Mesangial cell (primary cell): ENCODE measurements at places on chromosomes 6 and 20. TPM values are rescaled to one million over a fixed set of nuclear protein-coding genes. Genes with fewer than 3 reads are reported as not detected.

The CALHM4 gene
- not detected in 2 replicates for total RNA-seq

The LGSN gene
- not detected in 2 replicates for total RNA-seq

The COX4I2 gene
- 0.98 TPM in 1 of 2 replicates, not detected in the other for total RNA-seq

The OXT gene
- not detected in 2 replicates for total RNA-seq

The HCK gene
- total RNA-seq: not detected in 2 replicates

The FOXQ1 gene
- 0.38 TPM in 1 of 2 replicates, not detected in the other for total RNA-seq

The PSMB8 gene
- total RNA-seq: 36.0 and 72.1 TPM in 2 replicates

The OOEP gene
- total RNA-seq: not detected in 2 replicates

The AFG1L gene
- total RNA-seq: 2.1 and 4.6 TPM in 2 replicates

The MOCS3 gene
- total RNA-seq: 5.9 and 6.6 TPM in 2 replicates

The GHRH gene
- not detected in 2 replicates for total RNA-seq

The PRR18 gene
- under 0.01 TPM in 2 replicates for total RNA-seq

The GJA10 gene
- total RNA-seq: not detected in 2 replicates

The TRIM38 gene
- 2.4 and 7.4 TPM in 2 replicates for total RNA-seq

The PSORS1C2 gene
- total RNA-seq: not detected in 2 replicates

The PNPLA1 gene
- not detected in 2 replicates for total RNA-seq

The ZNF334 gene
- 1.1 and 2.0 TPM in 2 replicates for total RNA-seq

The PRDM13 gene
- total RNA-seq: not detected in 2 replicates

The LPA gene
- total RNA-seq: not detected in 2 replicates

The SNAP25 gene
- total RNA-seq: 1.9 and 2.0 TPM in 2 replicates

The AVP gene
- total RNA-seq: not detected in 2 replicates

The OR10C1 gene
- total RNA-seq: not detected in 2 replicates

The OR12D3 gene
- total RNA-seq: not detected in 2 replicates

The PPIL6 gene
- total RNA-seq: 0.98 and 2.3 TPM in 2 replicates

The ZC2HC1B gene
- not detected in 2 replicates for total RNA-seq

The MAS1 gene
- total RNA-seq: not detected in 2 replicates

The SNX21 gene
- 31.1 and 40.7 TPM in 2 replicates for total RNA-seq

The TRIM15 gene
- not detected in 2 replicates for total RNA-seq

The SH3BGRL2 gene
- total RNA-seq: 6.7 and 7.0 TPM in 2 replicates

The TXLNB gene
- not detected in 2 replicates for total RNA-seq

The RAMACL gene
- 0.49 and 0.51 TPM in 2 replicates for total RNA-seq
